Naive B cell (primary cell): ENCODE measurements at places on chromosomes 16 and 17. TPM values are rescaled to one million over a fixed set of nuclear protein-coding genes. Genes with fewer than 3 reads are reported as not detected.

OVCA2 gene
- 43.0 TPM for polyA plus RNA-seq

GRCh38 chr16:65249768-65250167 lies 127.9 kb upstream of the CDH11 start:
- no peak for DNase-seq

- DNase-seq = no peak
These were observed 4.3 kb downstream of the DOC2B start for GRCh38 chr17:177155-177554.

MT1B gene
- not detected for polyA plus RNA-seq

- DNase-seq = peak; percentile 35
These were observed 25.0 kb upstream of the BCAS3 start for GRCh38 chr17:60652454-60653247.

DNA sequence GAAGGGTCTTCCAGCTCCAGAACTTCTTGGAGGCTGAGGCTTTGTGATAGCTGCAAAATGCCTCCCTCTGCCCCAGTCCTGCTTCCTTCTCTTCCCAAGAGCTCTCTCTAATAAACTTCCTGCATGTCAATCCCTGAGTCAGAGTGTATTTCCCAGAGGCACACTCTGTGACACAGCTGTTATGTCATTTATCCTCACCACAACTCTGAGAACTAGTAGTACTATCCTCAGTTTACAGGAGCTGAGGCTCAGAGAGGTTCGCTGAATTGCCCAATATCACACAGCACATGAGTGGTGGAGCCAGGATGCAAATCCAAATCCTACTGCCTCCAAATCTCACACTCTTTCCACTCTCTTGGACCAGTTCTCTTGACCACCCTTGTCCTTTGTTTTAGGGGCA lies 20.0 kb downstream of the UNC45B start:
- DNase-seq = no peak

CACNG3 gene
- polyA plus RNA-seq = not detected

GRCh38 chr16:66528294-66528693 lies 21.6 kb downstream of the TK2 start:
- DNase-seq = no peak

- DNase-seq = no peak
These were observed 30.3 kb upstream of the MYO15B start for GRCh38 chr17:75557075-75557851.

DNA sequence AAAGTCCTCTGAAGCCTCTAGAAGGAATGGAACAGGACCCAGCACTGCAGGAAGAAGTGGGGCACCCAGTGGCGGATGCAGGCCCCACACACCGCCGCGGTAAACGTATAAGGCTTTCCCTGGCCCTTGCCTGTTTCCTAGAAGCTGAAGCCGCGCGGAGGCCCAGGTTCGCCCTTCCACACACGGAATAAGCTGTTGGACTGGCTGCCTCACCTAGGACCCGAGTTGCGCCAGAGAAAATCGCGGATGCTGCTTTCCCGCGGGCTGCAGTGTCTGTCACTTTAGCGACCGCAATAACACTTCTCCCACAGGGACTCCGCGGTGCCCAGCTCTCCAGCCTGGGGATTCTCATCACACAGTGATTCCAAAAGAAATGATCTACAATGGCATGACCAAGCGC lies 1736.9 kb downstream of the TP53TG3F start:
- no peak for DNase-seq

- no peak for DNase-seq
These were observed at the start of gene SMTNL2 for GRCh38 chr17:4584101-4584916. SMTNL2 (plus strand) TSS chr17:4584529; CDS start chr17:4584606, 77 bp downstream.

NPIPB6 gene
- not detected for polyA plus RNA-seq
